ENCODE measurements at places on chromosomes 4 and X. TPM values are rescaled to one million over a fixed set of nuclear protein-coding genes. Genes with fewer than 3 reads are reported as not detected.

The ATP2B3 gene
- under 0.01 TPM for total RNA-seq

The PNMA6A gene
- 3.9 TPM for total RNA-seq

The NHSL2 gene
- 1.5 TPM for total RNA-seq

The ALAS2 gene
- not detected for total RNA-seq
